ENCODE measurements at places on chromosomes 7 and 10.

DNA sequence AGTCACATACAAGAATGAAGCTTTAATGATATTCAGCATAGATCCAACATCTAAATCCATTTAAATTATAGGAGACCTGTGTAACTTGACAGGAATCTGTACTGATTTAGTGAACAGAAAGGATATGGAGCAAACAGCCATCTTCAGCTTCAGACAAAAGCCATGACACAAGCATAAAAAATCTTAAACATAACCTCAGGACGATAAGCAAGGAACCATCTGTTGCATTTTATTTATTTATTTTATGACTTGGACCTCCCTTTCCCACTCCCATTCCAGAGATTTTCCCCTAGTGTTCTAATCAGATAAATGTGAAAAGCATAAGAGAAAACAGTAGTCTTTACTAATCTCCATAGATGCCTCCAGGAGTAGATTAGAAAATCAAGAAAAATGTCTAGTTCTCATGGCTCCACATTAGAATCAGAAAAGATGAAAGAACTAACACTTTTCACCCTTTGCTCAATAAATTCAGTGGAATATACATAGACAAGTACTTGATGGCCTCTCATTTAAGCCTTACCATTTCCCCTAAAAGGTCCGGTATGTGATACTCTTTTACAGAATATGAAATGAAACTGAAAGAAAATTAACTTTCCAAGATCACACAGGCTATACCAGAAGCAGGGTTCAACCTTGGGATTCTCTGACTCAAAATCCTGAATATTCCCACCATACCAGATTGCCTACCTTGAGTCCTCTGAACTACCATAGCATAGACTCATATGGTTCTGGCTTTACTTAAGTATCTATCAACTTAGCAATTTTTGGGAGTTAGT is 15.2 kb downstream of the CACNA2D1 start:
- no peak for DNase-seq

DNA sequence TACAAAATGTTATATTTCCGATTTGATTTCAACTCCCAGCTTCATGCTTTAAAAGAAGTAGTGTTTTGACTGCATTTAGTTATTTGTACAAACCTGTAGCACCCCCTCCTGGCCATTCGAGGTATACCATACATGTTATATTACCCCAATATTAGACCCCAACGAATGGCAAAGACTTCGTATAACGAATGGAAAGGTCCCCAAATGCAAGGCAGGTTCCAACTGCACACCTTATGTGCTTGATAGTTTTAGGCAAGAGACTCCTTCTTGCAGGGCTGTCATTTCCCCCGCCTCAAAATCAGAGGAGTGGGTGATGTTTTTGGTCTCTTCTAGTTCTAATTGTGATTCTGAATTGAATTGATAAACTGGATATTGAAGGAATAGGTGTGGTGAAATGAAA is 101.1 kb upstream of the TARP start:
- DNase-seq: peak; percentile 32

DNA sequence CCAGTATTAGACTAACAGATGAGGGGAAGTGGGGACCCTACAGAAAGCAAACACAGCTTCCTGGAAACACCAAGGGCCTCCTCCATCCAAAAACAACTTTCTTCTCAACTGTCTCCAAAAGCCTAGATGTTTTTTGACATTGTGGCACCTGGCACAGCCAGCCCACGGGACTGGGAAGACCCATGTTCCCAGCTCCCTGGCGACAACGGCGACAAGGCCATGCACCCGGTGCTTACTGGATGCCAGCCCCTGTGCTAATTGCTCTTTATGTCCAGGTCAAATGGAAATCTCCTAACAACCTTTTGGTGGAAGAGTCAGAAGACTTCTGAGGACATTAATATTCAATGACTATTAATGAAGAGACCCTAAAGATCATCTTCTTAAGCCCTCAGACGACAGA is 7.1 kb downstream of the FGFR2 start:
- no peak for DNase-seq

- DNase-seq: no peak
Measured at GRCh38 chr7:155402941-155403340, 55.0 kb upstream of the EN2 start.

- DNase-seq: peak; percentile 79
Measured at GRCh38 chr7:116354546-116355423, 144.4 kb downstream of the TES start.

- no peak for DNase-seq
Measured at GRCh38 chr10:47299611-47300428, at the start of gene GDF10. Gene GDF10 (plus strand): TSS chr10:47300197. CDS start chr10:47300652, 455 bp downstream.

GRCh38 chr7:40015790-40016296 is 65.8 kb downstream of the CDK13 start:
- DNase-seq: no peak

GRCh38 chr7:112212571-112212970 is 6.1 kb downstream of the ZNF277 start:
- DNase-seq: no peak

- DNase-seq: no peak
Measured at GRCh38 chr7:100352984-100353684, 4.8 kb upstream of the PILRB start.

- DNase-seq: no peak
Measured at GRCh38 chr7:55055479-55055878, 36.7 kb downstream of the EGFR start.

DNA sequence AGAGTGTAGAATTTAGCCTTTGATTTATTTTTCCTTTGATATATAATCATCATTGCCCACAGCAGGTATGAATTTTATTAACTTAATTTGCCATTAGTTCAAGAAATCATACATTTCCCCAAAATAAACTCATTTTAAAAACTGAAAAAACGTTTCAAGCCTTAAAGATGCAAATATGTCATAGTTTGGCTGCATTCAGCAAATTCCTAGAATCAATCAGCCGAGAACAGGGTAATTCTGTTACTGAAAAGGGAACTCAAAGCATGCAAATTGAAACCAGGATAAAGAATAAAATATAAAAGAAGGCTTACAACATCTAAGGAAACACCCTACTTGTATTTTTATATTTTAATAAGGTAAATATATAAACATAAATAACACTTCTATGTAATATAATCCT is 233.8 kb upstream of the PRKCQ start:
- no peak for DNase-seq

GRCh38 chr7:138684340-138684739 is 16.8 kb downstream of the SVOPL start:
- DNase-seq: peak; percentile 17

- no peak for DNase-seq
Measured at GRCh38 chr10:16989826-16990293, 139.8 kb downstream of the CUBN start.

- peak; percentile 47 for DNase-seq
Measured at GRCh38 chr7:82234457-82235049, 209.0 kb downstream of the CACNA2D1 start.

- DNase-seq: no peak
Measured at GRCh38 chr7:8514781-8515519, 81.5 kb downstream of the NXPH1 start.

- peak; percentile 57 for DNase-seq
Measured at GRCh38 chr10:2949948-2950354, 117.4 kb upstream of the PFKP start.

DNA sequence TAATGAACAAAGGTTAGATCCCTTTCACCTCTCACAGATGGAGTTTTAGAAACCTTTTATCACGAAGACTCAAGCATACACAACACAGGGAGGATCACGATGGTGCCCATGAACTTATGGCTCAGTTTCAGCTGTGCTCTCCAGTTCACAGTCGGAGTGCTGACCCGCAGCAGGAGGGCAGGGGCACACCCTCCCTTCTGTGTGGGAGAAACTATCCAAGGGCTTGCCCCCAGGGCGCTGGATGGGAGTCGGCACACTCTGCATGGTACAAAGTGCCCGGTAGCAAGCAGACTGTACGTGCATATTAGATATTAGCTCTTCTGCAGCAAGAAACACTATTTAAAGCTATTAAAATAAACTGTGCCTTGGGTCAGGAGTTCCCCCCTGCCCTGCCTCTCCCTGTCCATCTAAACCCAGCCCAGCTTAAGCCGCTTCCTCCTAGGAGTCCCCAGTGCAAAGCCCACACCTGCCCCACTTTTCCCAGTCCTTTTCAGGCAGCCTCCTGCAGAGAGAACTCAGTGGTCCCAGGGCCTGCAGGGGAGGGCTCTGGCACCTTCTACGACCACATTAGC is 76.5 kb downstream of the CHST15 start:
- DNase-seq: no peak

GRCh38 chr10:100866575-100867098 is 46.1 kb upstream of the SLF2 start:
- no peak for DNase-seq

- no peak for DNase-seq
Measured at GRCh38 chr10:4835494-4835918, 9.5 kb downstream of the AKR1E2 start.

- no peak for DNase-seq
Measured at GRCh38 chr10:28001353-28001752, 2.5 kb upstream of the ODAD2 start.

DNA sequence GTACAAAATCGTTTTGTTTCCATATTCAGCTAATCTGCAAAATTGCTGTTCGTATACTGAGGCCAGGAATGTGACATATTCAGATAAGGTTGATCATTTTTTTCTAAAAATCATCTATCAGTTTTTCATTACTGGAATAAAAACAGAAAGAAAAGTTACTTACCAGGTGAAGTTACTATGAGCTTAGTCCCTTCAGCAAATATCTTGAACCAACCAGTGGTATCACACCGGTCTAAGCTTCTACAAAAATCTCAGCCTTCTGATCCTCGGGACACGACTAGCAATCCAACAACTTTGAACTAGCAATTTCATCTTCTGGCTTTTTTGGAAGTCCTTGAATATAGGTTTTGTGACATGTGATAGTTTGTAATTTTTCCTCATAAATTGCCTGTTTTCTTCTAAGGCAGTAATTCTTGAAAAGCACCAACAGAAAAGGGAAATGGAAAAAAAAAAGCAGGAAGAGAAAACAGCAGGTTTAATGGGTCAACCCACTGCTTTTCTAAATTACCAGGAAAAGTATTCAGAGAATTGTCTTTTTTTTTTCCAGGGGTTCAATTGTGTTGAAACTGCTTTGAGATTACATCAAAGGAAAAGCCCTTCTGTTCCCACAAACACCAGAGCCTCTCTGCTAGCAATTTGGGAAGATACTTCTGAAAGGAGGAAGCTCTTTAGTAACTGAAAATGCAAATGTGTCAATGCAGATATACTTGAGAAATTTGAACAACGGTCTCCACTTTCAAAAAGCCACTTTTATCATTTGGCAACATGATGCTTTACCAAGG is 2.9 kb upstream of the TARP start:
- DNase-seq: no peak

- DNase-seq: no peak
Measured at GRCh38 chr7:116165717-116166116, 44.6 kb upstream of the TES start.

- peak; percentile 28 for DNase-seq
Measured at GRCh38 chr10:47458466-47459154, 25.3 kb downstream of the ANXA8 start.
